ENCODE measurements at places on chromosomes 12 and 14.

- DNase-seq = no peak
Measured at GRCh38 chr14:85531587-85532373, 1.8 kb downstream of the FLRT2 start.

DNA sequence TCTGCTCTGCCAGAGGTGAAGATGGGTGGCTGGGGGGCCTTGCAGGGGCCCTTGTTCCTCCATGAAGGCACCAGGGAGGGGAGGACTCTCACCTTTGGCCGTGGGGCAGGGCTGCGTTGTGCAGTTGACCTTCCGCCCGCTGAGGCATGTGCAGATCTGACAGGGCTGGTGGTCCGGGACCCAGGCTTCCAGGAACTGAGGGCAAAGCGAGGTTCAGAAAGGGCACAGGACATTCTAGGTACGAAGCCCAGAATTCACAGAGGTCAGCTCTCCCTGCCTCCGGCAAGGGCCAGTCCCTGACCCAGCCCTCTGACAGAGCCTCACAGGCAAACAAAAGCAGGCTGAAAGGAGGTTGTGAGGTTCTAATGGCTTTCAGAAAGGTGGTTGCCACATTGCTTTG lies 40.4 kb upstream of the ANO2 start:
- DNase-seq = no peak

DNA sequence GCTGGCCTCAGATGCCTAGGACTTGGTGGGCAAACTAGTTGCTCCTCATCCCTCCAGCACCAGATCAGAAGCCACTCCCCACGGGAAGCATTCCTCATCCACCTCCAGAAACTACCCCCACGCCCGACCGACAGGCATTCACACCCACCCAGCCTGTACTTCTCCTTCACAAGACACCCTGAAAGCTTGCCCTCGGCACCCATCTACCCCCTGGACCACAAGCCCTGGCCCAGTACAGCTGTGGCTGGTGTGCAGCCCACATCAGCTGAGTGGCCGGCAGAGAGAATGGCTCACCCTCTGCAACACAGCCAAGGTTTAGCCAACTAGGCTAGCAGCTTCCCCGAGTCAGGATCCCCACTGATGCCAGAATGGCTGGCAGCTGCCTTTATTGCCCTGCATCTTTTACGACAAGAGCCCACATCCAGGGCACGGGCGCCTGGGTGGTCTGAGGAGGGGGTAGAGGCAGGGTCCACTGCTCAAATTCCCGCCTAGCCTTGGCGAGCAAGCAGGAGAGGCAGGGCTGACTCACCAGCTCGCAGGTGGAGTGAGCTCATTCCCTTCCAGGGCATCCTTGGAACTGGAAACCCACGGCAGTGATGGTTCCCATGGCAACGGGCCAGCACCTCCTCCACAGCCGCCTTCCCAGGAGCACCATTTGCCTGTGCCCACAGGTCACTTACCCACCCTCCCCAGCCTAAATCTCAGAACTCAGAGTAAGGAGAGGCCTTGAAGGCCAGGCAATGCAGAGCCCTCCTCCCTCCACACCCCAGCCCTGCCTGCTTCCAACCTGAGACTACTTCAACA lies 17.1 kb downstream of the ACTN1 start:
- no peak for DNase-seq

DNA sequence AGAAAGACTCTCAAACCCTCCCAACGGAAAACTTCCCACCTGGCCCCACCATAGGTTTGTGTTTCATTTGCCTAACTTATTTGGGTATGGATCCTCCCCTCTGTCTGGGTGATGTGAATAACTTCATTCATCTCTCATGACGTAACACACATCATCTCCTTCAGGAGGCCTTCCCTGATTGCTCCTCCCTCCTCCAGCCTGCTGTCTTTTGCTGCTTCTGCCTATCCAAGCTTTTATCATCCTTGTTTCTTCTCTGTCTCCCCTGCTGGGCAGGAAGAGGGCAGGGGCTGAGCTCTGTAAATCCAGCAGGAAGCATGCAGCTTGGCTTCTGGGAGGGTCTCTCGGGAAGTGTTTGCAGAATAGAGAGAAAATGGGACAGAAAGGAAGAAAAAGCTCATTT lies 766.0 kb upstream of the TBX3 start:
- DNase-seq = no peak

- peak; percentile 88 for DNase-seq
Measured at GRCh38 chr14:103292426-103293374, 41.3 kb upstream of the EIF5 start.

DNA sequence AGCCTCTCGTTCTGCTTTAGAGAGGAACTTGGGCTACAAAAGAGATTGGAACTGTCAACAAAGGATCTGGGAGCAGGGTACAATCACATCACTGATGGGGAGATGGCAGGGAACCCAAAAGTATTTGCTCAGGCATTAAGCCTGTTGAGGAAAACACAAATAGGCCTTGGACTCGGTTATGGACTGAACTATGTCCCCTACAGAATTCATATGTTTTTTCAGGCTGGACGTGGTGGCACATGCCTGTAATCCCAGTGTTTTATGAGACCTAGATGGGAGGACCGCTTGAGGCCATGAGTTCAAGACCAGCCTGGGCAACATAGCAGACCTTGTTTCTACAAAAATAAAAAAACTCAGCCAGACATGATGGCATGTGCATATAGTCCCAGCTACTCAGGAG lies 13.9 kb downstream of the DDX23 start:
- no peak for DNase-seq

- DNase-seq = no peak
Measured at GRCh38 chr12:32069071-32069470, 37.6 kb upstream of the BICD1 start.

Measured in activated CD8-positive, alpha-beta memory T cell treated with anti-CD3 and anti-CD28 coated beads, Interleukin-2, amount 50 U/mL, for 48 hours (primary cell).